ENCODE measurements at places on chromosomes 12 and 14.

DNA sequence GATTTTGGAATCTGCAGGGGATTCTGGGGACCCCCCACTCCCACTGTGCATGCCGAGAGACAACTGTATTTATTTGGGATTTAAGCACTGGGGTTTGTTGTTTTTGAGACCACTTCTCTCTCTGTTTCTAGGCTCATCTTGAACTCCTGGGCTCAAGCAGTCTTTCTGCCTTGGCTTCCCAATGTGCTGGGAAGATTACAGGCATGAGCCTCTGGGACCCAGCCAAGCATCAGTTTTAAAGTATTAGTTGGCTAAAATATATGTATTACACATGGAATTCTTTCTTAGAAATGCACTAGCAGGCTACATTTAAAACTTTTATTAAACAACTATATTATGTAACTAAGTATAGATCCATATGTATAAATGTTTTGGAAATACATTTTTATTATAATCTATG lies 78.3 kb downstream of the AEBP2 start:
- no peak for DNase-seq

DNA sequence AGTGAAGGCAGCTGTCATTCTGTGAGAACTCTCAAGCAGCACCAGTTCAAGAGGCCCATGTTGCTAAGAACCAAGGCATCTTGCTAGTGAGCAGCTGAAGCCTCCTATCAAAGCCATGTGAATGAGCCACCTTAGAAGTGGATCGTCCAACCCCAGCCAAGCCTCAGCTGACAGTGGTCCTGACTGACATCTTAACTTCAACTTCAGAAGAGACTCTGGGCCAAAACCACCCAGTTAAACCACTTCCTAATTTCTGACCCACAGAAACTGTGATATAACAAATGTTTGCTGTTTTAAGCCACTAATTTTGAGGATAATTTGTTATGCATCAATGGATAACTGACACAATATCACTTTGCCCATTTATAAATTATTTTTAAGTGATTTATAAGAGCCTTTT lies 256.0 kb downstream of the RPAP3 start:
- DNase-seq, result no peak

DNA sequence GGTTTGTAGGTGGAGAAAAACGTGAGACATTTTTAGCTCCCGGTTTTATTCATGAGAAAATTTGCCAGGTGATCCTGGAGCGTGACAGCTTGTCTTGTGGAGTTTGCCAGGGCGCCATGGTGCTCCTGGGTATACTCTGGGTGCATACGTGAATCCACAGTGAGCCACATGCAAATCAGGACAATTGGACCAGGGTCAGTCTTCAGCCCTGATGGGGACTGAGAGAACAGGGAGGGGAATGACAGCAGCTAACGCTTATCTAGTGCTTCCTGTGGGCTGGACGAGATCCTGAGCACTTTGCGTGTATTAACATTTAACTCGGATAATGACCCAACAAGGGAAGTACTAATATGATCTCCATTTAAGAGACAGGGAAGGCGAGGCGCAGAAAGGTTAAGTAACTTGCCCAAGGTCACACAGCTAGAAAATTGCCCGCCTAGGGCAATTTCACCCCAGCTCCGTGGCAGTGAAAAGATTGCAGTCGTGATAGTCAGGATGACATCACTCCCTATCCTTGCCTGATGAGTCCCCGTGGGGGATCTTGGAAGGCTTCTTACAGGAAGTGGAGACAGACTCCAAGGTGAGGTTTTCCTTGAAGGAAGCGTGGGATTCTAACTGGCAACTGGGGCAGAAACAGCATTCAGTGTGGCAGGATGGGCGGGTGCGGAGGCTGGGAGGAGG lies 118.4 kb upstream of the NCOR2 start:
- peak; percentile 39 for DNase-seq

GRCh38 chr12:49792181-49792970 lies 35.8 kb downstream of the NCKAP5L start:
- no peak for DNase-seq

GRCh38 chr14:39218171-39218769 lies 15.4 kb upstream of the MIA2 start:
- no peak for DNase-seq

- DNase-seq, result no peak
These were observed 8.7 kb downstream of the MTERF2 start for GRCh38 chr12:106978035-106978800.
